ENCODE measurements at places on chromosomes 5 and 9.

DNA sequence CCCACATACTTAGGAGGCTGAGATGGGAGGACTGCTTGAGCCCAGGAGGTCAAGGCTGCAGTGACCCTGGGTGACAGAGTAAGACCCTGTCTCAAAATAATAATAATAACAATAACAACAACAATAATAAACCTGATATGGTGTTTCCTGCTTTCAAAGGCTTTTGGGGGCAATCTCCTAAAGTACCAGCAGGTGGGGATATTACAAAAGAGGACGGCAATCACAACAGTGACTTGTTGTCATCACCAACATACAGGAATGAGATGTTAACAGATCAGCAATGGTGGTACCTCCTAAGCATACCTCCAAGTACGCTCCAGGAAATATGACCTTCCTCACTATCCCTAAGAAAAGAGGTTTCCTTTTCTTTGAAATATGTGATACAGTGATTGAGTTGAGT lies 91.1 kb upstream of the RNF180 start:
- peak; percentile 41 for DNase-seq

GRCh38 chr9:123756484-123757106 lies 173.3 kb downstream of the DENND1A start:
- no peak for DNase-seq

- no peak for DNase-seq
These were observed 68.4 kb upstream of the GARNL3 start for GRCh38 chr9:127195976-127196825.

- DNase-seq = peak; percentile 4
These were observed 213.4 kb downstream of the MARCHF11 start for GRCh38 chr5:15966066-15966640.

DNA sequence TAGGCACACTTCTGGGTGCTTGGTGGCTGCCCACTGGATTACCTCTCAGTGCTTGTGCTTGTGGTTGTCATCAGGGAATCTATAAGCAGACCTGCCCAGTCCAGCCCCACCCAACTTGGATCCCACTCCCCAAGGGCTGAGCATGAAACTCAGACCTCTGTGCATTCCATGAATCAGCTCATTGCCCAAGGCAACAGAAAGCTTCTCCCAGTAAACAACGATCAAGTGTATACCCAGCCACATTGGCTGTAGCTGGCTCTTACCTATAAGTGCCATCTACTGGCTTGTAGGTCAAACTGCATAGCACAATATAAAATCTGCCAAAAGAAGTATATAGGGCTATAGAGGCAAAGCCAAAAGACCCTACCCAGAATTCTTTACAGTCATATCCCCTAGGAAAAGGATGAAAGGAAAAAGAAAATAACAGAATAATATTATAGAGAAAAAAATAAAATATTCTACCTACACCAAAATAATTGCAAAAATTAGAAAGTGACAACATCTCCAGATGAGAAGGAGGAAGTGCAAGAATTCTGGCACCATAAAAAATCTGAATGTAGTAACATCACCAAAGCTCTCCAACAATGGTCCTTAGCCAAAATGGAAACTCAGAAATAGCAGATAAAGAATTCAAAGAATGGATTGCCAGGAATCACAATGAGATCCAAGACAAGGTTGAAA lies 321.0 kb upstream of the TRPC7 start:
- DNase-seq = peak; percentile 29

DNA sequence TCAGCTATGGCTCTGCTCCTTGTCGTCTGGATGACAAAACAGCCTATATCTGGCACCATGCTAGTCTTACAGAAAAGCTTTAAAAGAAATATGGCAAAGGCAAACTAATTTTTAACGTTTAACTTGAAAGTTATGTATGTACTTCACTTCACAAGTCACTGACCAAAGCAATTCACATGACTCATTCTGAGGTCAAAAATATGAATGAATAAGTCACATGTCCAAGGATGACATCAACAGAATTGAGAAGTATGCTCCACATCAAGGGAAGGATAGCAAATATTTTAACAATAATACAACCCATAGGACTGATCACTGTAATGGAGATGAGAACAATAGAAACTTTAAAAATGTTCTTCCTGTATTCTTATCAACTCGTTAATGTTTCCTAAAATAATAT lies 1072.6 kb upstream of the NUDT12 start:
- DNase-seq = peak; percentile 21

DNA sequence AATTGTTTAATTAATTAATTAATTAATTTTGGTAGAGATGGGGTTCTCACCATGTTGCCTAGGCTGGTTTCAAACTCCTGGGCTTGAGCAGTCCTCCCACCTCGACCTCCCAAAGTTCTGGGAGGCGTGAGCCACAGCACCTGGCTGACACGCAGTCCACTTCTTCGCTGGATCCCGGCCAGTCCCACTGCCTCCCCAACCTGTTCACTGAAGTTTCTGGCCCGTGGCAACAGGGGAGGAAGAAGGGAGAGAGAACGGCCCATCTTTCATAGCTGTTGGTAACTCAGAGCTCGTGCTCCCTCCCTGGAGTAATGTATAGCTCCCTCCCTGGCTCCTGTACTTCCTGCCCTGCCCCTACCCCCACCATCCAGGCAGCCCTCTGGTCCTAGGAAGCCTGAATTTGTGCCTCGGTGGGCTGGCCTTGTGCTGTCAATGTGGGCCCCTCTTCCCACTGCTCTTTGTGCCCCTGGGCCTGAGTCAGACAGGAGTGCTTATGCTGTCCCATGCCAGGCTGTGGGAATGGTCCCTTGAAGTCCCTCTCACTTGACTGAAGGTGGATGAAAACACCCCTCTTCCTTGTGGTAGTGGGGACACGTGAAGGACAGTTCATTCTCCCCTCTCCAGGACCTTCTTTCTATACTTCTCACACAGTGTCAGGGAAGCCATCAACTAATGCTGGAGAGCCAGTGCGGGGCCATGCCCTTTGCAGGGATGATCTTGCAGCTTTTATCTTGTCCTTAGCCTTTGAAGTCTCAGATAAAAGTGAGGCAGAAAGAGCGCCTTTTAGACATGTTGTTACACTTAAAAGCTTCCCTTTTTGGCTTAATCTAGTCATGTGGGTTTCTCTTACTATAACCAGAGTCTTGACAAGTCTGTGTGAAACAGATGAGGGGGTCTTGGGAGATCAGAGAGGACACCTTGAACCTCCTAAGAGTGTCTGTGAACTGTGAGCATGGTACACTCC lies 38.1 kb downstream of the ANGPTL2 start:
- no peak for DNase-seq

GRCh38 chr5:179901915-179902762 lies 5.6 kb downstream of the TBC1D9B start:
- DNase-seq = no peak

Data from cardiac fibroblast (primary cell).